ENCODE measurements at places on chromosomes 5 and 9.

- DNase-seq = peak; percentile 4
Observed at GRCh38 chr9:8429768-8430167, 630.2 kb upstream of the DMAC1 start.

DNA sequence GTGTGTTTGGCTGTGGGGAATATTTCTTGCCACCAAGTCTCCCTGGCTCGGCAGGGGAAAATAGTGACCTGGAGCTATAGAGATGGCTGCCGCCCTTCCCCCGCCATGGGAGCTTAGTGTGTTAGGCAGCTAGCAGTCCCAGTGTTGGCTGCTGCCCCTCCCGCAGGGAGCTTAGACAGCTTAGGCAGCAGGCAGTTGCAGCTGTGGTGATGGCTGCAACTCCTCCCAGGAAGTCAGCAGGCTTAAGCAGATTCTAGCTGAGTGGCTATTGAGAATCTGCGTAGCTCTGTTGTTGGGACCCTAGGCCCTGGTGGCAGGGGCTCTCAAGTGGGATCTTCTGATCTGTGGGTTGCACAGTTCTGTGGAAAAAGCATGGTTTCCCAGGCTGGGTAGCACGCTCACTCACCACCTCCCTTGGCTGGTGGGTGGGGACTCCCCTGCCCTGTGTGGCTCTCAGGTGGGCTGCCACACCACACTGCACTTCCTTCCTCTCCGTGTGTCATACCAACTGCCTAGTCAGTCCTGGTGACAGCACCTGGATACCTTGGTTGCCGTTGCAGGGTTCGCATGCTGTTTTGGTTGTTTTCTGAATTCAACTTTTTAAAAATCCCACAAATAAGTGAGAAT lies 9.3 kb downstream of the OR1N2 start:
- no peak for DNase-seq

GRCh38 chr5:7855611-7856010 lies 4.7 kb upstream of the CFAP90 start:
- DNase-seq = no peak

DNA sequence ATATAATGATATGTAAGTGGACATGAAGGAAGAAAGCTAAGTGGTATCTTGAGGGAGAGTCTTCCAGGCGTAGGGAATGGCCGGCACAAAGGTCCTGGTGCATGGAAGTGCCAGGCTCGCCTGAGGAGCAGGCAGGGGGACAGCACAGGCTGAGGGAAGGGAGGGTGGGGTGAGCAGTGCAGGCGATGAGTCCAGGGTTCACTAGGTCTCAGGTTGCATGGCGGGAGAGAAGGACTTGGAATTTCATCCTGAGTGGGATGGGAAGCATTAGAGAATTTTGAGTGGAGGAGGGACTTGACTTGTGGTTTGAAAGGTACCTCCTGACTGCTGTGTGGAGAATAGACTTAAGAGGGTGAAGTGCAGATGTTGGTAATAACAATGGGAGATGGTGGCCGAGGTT lies 268.9 kb downstream of the ARHGEF28 start:
- DNase-seq = no peak

DNA sequence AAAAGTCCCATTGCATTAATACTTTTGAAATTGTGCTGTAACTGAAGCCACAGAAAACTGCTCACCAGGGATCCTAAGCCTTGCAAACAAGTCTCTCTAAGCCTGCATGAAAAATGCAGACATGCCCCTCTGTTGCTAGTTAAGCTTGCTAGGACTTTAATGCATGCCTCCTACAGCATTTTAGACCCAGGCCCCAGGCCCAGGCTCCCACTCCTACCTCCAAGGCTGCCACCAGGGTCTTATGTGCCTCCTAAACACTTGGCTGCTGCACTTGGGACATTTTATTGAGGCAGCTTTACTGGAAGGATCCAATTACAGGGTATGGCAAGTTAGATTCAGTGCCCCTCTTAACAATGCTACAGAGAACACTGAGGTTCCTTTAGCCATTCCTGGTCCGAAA lies 467.3 kb upstream of the CLINT1 start:
- no peak for DNase-seq

DNA sequence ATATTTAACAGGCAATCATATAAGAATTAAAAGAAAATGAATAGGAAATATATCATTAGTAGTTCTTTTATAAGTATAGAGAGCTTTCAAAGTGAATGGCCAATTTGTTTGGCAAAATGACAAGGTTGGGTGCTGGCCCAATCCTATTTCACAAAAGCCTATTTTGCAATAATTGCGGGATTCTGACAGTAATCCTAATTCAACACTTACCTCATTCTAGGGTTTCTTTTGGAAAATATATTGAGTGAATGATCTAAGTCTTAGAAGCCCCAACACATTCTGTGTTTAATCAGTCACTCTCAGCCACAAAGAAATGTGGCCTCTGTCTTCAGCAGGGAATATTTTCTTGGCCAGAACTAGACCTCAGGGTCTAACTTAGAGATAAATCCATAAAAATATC lies 835.9 kb upstream of the ZNF608 start:
- DNase-seq = no peak

- DNase-seq = no peak
Observed at GRCh38 chr5:132296412-132297016, 2.3 kb downstream of the SLC22A4 start.

- DNase-seq = no peak
Observed at GRCh38 chr9:134634667-134635230, 6.9 kb upstream of the COL5A1 start.

DNA sequence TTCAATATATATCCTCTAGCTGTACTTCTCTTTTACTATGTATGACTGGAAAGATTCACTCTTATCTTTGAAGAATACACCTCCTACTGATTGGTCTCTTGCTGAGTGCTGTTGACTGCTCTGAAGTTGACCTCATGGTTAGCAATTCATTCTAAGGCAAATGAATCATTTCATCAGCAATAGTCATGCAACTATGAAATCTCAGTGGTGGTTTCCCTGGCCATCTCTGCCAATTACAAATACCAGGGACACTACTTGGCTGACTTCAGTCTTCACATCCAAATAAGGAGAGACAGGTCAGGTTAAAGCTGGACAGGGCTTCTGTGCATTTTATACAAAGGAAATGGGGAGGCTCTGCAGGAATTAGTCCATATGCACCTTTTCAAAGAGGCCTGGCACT lies 333.5 kb upstream of the ACTBL2 start:
- peak; percentile 99 for DNase-seq

- DNase-seq = no peak
Observed at GRCh38 chr9:89807101-89807395, 202.2 kb downstream of the GADD45G start.

DNA sequence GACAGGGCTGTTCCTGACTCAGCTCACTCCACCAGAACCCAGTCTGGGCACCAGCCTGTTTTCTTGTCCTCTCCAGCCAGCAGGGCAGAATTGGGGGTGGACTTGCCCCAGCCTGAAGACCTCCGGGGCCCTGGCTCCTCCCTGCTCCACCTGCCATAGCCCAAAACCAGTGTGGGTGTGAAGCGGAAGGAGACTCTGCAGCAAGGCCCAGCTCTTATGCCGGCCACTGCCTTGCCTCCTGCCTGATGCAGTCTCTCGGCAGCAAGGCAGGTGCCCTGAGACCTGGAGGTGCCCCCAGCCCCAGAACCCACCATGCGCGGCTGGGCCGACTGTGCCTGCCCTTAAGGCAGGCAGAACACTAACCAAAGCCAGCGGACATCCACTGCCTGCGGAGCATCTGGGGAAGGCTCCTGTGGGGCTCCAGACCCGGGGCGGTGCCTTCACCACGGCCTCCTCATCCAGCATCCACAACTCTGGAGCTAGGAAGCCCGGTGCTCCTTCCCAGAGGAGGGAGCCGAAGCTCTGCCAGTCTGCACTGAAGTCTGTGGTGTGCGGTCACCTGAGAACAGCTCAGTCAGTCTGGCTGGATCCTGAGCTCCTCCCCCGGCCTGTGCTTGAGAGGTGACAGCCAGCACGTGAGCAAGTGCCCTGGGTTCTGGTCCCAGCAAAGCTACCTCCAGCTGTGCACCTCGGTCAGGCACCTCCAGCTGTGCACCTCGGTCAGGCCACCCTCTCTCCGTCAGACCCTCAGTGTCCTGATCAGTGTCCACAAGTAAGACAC lies 116.7 kb downstream of the ADAMTS2 start:
- DNase-seq = peak; percentile 20

- no peak for DNase-seq
Observed at GRCh38 chr9:127567730-127568617, 44.1 kb upstream of the STXBP1 start.

GRCh38 chr5:36734422-36734821 lies 128.0 kb downstream of the SLC1A3 start:
- DNase-seq = peak; percentile 24

DNA sequence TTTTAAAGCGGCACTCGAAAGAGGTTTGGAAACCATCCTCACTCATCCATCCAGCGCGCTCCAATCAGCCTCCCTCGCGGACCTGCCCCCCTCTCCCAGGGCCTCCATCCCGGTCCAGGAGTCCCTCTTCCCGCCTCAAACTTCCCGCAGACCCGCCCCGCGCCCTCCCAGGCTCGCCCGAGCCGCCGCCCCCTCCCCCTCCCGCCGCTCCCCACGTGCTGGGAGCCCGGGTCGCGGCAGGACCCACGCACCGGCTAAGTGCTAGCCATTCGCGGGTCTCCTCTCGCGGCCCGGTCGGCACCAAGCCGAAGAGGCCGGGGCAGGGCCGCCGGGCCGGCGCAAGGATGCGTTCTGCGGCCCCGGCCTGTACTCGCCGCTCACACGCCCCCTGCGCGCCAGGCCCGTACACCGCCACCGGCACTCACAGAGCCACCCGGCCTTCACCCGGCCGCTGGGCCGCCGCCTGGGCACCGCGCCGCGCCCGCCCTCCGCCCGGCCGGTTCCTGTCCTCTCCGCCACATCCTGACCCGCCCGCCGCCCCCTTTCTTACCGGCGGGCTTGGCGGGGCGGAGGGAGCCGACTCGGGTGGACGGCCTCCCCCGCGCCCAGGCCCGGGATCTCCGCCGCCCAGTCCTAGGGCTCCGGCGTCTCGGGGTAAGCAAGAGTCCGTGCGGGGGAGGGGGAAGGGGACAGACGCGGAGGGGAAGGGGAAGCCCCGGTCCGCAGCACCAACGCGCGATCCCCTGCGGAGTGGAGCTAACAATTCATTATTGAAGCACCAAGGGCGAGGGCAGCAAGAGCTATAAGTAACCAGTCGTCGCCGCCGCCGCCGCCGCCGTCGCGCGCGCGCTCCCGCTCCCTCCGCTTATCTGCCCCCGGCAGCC lies 576 bp downstream of the CHD1 start:
- DNase-seq = peak; percentile 58

DNA sequence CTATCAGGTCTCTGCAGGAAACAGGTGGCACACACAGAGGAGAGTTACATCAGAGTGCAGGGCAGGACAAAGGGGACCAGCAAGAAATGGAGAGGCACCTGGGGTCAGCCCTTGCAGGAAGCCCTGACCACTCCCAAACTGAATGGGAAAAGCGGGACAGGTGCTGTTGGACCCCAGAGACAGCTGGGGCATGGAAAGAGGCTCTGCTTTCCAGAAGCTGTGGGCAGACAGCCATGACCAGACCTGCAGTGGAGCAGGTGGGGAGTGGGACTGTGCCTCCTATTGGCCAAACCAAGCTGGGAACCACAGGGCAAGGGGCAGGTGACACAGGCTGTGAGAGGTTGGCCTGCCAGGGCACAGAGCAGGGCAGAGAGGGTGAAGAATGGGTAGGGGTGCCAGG lies 125.8 kb downstream of the BOD1 start:
- no peak for DNase-seq

DNA sequence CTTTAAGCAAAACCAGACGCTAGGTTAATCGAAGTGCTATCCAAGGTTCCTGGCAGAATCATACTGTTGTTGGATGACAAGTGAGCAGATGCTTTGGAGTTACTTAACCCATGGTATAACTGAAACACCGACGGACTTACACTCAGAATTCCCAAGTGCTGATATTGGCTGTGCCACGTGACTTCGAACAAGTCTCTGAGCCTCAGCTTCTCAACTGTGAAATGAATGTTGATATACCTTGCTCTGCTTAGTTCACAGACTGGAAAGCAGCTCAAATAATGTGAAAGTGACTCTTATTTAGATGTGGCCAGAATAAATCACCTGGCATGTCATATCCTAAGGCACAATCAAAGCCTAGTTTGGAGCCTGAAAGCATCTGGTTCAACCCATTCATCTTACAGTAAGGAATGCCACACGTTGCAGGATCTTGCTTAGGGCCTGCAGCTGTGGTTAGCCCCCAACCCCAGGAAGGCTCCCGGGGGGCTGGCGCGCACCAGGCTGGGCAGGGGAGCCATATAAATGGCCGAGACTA lies 759 bp downstream of the GEMIN5 start:
- DNase-seq = peak; percentile 7

DNA sequence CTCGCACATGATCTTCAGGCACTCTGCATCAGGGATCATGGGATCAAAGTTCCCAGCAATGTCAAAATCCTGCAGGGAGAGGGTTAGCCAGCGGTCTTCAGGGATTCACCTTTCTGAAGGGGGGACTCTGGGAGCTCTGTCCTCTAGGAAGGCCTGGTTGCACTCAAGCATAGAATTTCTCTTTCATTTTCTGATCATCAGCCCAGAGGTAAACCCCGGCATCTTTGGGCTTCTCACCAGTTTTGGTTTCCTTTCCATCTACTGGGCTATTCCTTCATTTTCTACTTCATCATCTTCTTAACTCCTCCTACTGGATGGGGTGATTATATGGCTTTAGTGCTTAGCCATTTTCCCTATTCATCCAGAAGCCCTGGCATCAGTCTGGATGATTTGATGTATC lies 4.6 kb upstream of the DND1 start:
- no peak for DNase-seq

- no peak for DNase-seq
Observed at GRCh38 chr5:31396611-31397295, 135.1 kb downstream of the DROSHA start.

- DNase-seq = no peak
Observed at GRCh38 chr5:154865466-154866184, 7.2 kb downstream of the CNOT8 start.

DNA sequence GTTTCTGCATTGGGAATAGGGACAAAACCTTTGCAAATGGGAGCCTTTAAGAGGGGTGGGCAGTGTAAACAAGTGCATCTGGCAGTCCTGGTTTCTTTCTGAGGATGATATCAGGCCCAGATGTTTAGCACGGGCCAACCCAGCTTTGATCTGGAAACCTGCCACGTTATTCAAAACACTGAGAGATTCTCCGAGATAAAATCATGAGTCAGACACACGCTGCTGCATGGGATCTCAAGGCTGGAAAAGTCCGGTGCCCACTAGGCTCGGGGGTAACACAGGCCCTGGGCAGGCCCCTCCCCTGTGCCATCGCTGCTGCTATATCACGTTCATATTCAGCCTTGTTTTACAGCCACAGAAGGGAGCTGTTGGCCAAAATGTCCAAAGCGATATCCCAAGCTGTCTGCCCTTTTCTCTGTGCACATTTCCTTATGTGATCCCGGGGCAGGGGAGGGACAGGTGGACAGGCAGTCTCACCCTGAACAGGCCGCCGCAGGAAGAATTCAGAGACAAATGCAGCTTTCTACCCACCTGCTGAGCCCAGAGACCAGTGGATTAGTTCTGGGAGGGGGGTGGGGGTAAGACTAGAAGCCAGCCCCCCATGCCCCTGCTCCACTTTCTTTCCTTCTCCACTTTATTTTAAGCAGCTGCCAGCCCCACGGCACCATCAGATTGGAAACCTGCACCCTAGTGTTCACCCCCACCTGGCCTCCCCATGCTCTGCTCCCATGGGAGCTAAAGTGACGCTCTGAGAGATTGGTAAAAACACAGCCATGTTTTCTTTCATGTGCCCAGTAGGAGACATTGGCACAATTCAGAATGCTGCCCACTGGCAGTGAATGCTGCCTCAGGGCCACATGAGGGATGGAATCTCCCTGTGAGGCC lies 63.1 kb downstream of the TMOD1 start:
- DNase-seq = no peak
